ENCODE measurements at places on chromosomes 16 and 17.

DNA sequence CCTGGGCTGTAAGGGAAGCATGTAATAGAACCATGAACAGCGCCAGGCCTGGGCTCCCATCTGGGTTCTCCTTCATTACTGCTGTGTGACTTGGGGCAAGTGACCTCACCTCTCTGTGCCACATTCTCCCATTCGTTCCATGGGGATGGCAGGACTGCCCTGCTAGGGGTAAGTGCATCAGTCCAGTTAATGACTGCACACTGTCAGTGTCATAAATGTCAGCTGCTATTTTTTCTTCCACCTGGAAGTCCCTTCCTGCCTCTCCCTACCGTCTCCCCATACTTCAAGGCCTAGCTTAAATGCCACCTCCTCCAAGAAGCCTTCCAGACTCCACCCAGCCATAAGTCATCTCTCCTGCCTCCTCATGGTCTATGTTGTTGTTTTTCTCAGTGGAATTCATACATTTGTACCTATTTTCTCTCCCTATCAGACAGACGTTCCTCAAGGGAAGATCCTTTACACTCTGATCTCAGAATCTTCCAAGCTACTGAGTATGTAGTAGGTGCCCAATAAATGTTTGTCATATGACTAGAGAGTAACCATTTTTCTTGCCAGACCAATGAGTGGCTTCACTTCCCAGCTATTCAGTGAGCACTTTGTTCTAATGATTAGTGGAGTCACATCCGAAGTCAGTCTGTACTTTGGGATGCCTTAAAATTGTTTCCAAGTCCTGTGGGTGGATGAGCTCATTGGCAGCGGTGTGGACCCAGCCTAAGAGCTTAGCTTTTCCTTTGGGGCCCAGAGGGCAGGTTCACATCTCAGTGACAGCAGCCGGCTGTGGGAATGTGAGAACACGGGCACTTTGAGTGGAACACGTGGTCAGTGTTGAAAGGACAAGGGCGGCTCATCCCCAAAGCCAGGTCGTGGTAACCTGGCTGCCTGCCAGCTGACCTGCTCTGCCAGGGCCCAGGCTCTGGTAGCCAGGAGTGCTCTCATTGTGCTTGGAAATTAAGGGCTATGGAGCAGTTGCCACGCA is 147.5 kb upstream of the GSE1 start:
- DNase-seq, result no peak

DNA sequence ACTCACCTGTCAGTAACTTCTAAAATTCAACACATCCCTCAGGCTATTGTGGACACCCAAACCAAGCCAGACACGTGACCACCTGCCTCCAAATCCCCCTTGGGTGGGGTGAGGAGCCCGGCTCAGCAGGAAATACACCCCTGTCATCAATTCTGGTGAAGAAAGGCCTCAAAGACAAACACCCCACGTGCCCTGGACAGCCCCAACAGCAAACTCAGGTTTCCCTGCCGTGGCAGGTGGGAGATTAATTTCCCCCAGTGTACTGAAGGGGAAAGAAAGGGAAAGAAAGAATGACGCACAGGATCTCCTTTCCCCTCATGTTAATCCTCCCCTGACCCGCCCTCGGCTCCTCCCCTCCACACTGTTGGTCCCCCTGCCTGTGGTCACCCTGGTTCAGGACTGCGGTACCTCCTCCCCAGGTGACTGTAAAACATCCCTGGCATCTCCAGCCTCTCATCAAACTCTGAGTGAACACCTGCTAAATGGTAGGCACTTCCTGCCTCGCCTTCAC is 98.3 kb downstream of the ZNF423 start:
- no peak for DNase-seq

- no peak for DNase-seq
Measured at GRCh38 chr17:58591455-58591854, 77.0 kb upstream of the MTMR4 start.

DNA sequence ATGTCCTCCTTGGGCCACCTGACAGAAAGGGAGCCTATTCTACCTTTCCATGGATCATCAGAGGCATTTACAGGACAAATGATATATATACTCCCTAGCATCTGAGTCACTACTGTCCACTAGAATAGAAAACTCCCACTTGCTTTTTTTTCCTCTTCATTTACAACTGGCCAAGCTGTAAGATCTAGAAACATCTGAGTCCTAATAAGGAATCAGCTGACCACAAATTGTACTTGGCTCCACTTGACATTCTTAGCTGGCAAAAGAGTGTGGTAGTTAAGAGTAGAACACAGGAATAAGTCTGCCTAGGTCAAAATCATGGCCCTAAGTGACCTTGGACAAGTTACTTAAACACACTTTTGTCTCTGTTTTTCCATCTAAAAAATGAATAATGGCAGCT is 5.2 kb downstream of the RUSF1 start:
- DNase-seq, result no peak

- peak; percentile 82 for DNase-seq
Measured at GRCh38 chr16:66406534-66407221, 20.4 kb upstream of the BEAN1 start.

DNA sequence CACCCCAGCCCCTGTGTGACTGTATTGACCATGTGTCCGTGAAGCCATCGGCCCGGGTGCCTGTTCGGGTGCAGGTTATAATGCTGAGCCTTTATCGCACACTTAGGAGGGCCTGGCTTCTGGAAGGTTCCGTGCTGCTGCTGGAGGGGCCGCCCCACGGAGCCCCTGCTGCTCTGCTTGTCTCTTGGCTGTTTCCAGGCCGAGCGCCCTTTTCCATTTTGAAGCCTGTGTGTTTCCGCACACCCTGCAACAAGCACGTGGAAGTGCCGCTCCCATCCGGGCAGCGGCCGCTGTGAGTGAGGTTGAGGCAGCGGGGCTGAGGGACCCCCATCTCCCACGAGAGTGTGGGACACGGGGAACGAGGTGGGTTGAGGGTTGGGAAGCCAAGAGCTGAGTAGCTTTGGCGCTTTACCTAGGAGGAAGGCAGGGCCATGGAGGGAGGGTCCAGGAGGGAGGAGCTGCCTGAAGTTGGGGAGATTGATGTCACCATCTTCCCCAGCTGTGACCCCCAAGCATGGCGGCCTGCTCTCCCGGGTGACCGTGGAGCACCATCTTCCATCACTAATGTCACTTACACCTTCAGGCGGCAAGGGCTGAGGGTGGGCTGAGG is 200.1 kb upstream of the GSE1 start:
- DNase-seq, result no peak

DNA sequence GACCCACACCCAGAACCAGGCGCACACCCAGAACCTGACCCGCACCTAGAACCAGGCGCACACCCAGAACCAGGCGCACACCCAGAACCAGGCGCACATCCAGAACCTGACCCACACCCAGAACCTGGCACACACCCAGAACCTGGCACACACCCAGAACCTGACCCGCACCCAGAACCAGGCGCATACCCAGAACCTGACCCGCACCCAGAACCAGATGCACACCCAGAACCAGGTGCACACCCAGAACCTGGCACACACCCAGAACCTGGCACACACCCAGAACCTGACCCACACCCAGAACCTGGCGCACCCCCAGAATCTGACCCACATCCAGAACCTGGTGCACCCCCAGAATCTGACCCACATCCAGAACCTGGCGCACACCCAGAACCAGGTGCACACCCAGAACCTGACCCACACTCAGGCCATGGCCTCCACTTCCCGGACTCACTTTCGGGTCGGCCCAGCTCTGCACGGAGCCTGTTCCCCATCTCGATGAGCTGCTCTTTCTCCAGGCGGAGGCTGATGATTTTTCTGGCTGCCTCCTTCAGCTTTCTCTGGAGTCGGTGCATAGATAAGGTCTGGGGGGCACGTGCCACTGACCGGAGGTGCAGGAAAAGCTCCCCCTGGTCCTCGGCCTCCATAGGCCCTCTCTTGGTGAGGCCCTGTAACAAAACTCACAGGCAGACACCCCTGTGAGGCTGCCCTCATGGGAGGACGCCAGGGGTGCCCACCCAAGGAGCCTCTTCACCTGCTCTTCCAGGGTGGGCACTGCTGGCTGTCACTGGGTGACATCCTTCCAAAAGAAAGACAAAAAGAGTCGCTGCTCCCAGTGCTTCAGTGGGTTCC is 53.3 kb upstream of the FASN start:
- DNase-seq, result no peak

DNA sequence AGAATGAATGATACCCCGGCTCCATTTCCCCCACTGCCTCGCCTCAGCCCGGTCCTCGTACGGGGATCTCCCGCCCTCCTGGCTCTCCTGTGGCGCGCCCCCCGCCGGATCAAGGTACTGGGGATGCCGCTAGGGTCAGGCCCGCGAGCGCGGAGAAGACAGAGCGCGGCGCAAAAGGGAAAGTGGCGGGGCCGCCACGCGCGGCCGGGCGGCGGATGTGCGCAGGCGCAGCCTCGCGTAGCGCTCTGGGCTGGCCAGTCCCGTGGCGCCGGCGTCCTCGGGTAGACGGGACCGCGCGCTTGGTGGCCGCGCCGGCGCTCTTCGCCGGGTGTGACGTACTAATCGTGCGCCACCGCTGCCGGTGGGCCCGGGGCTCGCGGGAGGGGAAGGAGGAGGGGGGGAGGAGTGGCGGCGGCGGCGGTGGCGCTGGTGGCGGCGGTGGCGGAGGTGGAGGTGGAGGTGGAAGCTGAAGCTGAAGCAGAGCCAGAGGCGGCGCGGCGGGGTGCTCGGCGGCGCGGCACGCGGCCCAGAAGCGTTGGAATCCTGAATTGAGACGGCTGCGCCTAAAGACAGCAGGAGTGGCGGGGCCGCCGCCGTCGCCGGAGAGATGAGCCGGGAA is at the start of gene SENP3:
SENP3 (plus strand) TSS at position 331 of the 619 bp plus-strand sequence. CDS start 1,158 bp downstream, outside the sequence.
- DNase-seq, result peak; percentile 93

GRCh38 chr16:26643519-26643918 is 423.2 kb upstream of the C16orf82 start:
- DNase-seq, result peak; percentile 56

DNA sequence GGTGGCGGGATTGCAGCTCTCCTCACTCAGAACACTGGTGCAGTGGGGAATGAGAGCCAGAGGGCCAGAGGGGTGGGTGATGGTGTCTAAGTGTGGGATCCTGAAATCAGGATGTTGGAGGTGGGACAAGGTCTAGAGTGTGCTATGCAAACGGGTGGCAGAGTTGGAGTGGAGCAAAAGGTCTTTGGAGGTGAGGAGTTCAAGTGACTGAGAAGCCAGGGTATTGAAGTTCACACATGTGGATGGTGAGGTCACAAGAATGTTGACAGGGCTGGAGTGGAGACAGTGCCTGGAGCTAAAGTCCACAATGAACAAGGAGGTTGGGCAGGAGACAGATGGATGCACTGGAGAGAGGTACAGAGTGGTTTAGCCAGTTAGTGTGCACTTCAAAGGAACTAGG is 38.3 kb upstream of the MAP3K14 start:
- DNase-seq, result no peak

DNA sequence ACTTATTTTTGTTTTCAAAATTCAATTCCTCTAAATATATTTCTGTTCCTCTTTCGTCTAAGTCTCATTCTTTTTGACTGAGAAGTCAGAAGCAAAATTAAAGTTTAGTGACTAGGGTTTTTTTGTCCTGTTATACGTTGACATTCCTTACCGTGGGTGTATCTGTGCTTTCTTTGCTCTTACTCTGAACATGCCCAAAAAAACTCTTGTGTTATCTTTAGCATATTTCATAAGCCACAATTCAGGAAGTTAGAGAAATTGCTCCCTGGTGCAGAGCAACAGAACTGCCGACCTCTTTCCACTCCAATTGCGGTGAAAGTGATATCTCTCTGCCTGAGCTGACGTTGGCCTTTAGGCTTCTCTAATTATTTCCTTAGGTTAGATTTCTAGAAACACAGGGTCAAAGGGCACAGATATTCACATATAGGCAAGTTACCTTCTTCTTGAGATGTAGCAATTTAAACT is 65.7 kb downstream of the CENPV start:
- DNase-seq, result peak; percentile 68

DNA sequence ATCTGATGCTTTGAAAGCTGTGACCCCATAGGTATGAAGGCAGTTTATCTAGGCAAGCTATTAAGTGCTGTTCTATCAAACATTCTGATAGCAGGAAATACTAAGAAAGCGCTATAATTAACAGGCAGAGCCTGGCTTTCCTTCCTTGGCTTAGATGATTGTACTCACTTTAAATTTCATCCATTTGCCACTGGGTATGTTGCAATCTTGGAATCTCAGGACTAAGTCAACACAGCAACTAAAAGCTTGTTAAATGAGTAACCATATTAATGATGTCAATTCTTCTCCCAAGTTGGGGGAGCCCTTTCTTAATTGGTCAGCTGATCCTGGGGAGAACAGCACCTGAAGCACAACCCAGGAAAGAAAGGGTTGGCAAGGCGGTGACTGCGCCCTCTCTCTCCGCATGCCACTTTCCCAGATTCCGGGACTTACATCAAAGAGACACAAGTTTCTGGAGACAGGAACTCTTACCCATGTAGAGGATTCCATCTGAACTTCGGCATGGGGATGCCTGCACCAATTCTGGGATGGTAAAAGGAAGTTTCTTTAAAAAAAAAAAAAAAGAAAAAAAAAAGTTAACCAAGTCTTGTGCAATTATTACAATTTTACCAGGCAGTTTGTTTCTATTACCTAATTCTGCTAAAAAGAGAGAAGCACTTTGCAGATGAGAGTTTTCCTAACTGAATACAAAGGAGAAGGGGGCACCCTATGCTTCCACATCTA is 54.4 kb upstream of the ICAM2 start:
- DNase-seq, result no peak

GRCh38 chr16:4698321-4699045 is 5.1 kb downstream of the NUDT16L1 start:
- DNase-seq, result no peak

- no peak for DNase-seq
Measured at GRCh38 chr17:47621293-47622179, 28.2 kb upstream of the KPNB1 start.

DNA sequence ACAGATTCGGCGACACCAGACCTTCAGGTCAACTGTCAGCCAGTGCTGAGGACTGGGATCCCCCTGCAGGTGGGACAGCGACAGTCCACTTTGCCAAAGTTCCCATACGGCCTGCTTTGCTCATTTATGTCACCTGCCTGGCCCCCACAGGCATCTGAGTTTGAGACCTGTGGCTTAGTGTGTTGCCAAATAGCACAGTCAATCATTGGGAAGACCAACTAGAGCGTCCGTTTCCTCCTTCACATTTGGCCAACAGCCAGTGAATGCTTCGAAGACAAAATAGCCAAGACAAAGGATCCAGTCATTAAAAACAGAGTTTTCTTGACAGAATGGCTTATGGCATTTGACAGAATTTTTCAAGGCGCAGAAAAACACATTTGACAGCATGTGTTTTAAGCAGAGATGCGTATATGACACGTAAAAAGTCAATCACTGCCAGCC is 113.8 kb downstream of the ABCC12 start:
- DNase-seq, result no peak

GRCh38 chr16:12740986-12741610 is 62.6 kb downstream of the CPPED1 start:
- no peak for DNase-seq

DNA sequence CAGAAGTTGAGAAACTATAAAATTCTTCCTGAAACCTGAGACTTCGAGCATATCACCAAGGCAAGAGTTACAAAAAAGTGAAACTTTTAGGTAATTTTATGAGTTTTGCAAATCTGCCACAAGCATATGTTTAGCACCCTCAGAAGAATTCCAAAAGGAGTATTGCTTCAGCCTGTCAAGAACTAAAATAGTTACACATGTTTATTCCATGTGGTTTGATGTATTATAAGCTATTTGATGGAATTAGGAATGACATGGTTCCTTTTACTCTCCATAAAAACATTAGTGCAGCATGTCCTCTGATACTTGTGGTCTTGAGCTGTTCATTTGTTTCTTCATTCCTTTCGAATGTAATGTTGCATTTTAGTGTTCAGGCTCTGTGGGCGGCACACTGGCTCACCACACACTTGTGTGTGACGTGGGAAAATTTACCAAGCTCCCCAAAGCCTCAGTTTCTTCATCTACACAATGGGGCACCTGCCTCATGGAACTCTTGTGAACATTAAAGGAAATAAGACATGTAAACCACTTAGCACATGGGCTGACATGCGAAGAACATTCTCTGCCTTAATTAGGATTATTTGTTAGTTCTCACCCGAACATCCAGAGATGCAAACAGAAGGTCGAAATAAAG is 204.2 kb upstream of the FOXF1 start:
- DNase-seq, result no peak

Measured in OCI-LY7 (cell line).